ENCODE measurements at places on chromosomes 1 and 21.

DNA sequence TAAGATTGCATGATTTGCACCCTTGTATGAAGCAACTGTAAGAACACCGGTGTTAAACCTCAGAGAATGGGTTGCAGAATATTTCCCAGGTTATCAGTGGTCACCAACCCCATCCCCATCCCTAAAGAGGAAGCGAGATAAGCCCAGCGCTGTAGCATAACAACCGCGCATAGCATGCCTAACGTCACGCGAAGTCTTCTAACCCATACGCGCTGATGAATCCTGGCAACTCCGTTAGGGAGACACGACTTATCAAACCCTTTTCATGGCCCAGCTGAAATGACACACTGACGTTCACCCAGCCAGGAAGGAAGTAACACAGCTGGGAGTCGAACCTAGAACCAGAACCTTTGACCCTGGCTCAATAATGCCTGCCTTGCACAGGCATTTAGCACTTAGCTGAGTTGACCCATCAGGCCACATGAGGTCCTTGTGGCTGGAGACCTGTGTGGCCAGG, 24.2 kb downstream of the TMEM51 start:
- no peak for DNase-seq

- DNase-seq = no peak
Observed at GRCh38 chr1:205577874-205578658, 53.7 kb downstream of the ELK4 start.

- DNase-seq = no peak
Observed at GRCh38 chr1:199733125-199733524, 294.4 kb upstream of the NR5A2 start.

- DNase-seq = no peak
Observed at GRCh38 chr21:33964706-33965325, 49.2 kb upstream of the ATP5PO start.

Data from lower lobe of right lung (tissue), 2 donors.